ENCODE measurements at places on chromosomes 12 and 14.

DNA sequence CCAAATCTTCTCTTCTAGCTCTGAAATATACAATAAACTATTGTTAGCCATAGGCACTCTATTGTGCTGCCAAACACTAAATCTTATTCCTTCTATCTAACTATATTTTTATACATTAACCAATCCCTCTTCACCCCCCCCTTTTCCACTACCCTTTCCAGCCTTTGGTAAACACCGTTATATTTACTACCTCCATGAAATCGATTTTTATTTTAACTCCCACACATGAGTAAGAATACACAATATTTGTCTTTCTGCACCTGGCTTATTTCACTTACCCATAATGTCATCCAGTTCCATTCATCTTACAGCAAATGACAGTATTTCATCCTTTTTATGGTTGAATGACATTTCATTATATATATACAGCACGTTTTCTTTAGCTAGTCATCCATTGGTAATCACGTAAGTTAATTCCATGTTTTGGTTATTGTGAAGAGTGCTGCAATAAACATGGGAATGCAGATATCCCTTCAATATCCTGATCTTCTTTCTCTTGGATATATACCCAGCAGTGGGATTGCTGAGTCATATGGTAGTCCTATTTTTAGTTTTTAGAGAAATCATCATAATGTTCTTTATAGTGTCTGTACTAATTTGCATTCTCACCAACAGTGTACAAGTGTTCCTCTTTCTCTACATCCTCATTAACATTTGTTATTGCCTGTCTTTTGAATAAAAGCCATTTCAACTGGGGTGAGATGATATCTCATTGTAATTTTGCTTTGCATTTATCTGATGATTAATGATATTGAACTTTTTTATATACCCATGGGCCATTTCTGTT, 34.2 kb upstream of the PLBD1 start:
- no peaks in the 10 kb centered on the region for H3K36me3 ChIP-seq
- no peaks in the 10 kb centered on the region for H3K4me1 ChIP-seq
- no peaks in the 10 kb centered on the region for H3K27me3 ChIP-seq
- no peak overlapping the region for H3K27ac ChIP-seq
- DNase-seq = no peak
- no peak overlapping the region for H3K4me3 ChIP-seq

GRCh38 chr12:116774020-116774419, 35.9 kb downstream of the RNFT2 start:
- no peaks in the 10 kb centered on the region for H3K27me3 ChIP-seq
- no peak overlapping the region for H3K4me3 ChIP-seq
- no peak for DNase-seq

DNA sequence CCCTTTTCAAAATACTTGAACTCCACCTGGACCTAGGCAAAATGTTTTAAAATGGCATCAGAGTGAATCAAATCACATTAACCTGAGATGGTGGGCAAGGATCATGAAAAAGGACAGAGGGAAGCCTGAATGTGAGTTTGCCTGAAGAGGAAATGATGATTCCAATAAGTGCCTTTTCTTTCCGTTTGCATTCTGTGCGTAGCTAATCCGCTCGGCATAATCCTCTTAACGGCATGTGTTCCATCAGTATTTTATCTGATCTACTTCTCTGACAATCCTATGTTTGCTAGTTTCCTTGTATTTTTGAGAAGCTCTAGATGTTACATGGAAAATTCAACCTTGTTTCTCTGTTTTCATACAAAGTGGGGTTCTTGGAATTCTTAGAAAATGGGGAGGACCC, 354.6 kb downstream of the NRXN3 start:
- no peak for DNase-seq
- H3K36me3 ChIP-seq = no peaks in the 10 kb centered on the region
- no peak overlapping the region for H3K4me3 ChIP-seq
- H3K27me3 ChIP-seq = no peaks in the 10 kb centered on the region
- no peak overlapping the region for H3K27ac ChIP-seq
- no peaks in the 10 kb centered on the region for H3K4me1 ChIP-seq

GRCh38 chr12:57027805-57028153, 11.4 kb upstream of the TAC3 start:
- DNase-seq = no peak
- no peak overlapping the region for H3K27ac ChIP-seq
- H3K36me3 ChIP-seq = no peaks in the 10 kb centered on the region
- no peaks in the 10 kb centered on the region for H3K27me3 ChIP-seq

DNA sequence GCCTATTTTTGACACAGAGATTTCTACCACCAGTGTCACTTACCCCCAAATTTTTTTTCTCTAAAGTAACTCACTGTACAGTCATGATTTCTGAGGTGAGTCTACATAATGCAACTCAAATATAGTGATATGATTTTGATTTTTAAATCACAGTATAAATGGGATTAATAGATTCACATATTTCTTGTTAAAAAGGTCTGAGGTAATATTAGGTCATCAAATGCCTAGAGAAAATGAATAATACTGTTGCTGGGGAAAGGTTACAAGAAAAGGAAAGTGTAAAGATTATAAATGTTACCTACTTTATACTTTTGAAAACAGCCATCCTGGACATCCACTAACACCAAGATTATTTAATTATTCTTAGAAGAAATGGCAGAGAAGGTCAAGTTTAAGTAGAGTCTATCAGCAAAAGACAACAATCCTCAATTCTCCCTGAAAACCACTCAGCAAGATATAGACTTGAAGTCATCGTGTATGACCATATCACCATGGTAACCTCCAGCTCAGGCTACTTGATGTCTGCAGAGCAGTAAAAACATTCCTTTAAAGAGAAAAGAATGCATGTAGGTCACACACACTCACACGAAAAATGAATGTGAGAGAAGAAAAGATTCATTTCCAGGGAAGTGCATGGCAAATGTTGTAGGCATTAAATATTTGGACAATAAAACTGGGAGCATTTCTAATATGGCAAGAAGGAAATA, 58.7 kb downstream of the CCDC59 start:
- H3K27ac ChIP-seq = no peak overlapping the region
- H3K36me3 ChIP-seq = no peaks in the 10 kb centered on the region

- H3K4me1 ChIP-seq = no peaks in the 10 kb centered on the region
- no peaks in the 10 kb centered on the region for H3K36me3 ChIP-seq
- no peak for DNase-seq
These were observed 11.5 kb downstream of the ALG10 start for GRCh38 chr12:34033628-34034296.

DNA sequence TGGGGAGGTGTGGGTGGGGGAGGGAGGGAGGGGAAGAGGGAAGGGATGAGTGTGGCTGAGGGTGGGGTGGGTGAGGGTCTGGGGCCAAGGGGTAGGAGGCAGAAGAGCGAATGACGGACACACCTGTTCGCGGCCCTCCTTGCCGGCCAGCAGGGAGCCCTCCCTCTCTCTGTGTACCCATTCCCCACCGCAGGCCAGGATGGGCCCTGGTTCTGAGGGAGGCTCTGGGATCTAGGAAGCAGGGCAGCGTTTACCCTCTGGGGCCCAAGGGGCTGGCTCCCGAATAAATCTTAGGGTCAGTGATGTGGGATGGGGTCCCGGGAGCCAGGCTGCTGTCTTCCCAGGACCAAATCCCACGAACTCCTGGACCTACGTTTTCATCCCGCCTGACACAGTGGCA, 46.0 kb upstream of the ESRRB start:
- H3K4me3 ChIP-seq = no peak overlapping the region
- no peak for DNase-seq
- no peaks in the 10 kb centered on the region for H3K27me3 ChIP-seq
- H3K27ac ChIP-seq = no peak overlapping the region

GRCh38 chr12:3149515-3150307, 72.5 kb downstream of the TSPAN9 start:
- no peak overlapping the region for H3K27ac ChIP-seq
- no peak overlapping the region for H3K4me3 ChIP-seq
- no peaks in the 10 kb centered on the region for H3K27me3 ChIP-seq
- H3K4me1 ChIP-seq = peaks cover 57% of the 10 kb centered on the region
- no peak for DNase-seq
- no peaks in the 10 kb centered on the region for H3K36me3 ChIP-seq

DNA sequence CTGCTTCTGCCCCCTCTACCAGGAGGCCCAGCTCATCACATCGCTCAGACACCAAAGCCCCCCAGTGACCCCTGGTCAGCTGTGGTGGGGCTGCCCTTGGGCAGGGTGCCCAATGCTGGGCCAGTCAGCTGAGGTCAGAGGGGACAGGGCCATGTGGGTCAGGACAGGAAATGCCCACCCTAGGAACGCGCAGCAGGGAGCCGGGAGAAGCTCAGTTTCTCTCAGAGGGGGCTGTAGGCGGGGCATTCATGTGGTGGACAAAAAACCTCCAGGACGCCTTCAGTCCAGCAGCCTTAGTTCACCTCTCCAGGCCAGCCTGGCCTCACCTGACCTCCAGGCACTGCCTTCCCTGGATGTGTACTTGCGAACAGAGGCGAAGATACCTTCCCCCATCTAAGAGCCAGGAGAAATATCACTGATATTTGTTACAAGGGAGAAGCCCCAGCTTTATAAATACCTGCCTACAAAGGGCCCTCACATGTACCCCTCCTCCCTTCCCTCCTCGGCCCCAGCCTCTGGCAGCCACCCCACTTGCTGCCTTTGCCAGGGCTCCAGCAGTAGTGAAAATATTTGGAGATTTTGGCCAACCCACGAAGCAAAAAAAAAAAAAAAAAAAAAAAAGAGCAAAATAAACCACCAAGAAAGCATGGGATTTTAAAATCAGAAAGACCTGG, 41.9 kb upstream of the PLEKHG6 start:
- H3K4me3 ChIP-seq = no peak overlapping the region
- H3K36me3 ChIP-seq = no peaks in the 10 kb centered on the region
- H3K4me1 ChIP-seq = peaks cover 19% of the 10 kb centered on the region
- DNase-seq = no peak
- no peaks in the 10 kb centered on the region for H3K27me3 ChIP-seq
- no peak overlapping the region for H3K27ac ChIP-seq

DNA sequence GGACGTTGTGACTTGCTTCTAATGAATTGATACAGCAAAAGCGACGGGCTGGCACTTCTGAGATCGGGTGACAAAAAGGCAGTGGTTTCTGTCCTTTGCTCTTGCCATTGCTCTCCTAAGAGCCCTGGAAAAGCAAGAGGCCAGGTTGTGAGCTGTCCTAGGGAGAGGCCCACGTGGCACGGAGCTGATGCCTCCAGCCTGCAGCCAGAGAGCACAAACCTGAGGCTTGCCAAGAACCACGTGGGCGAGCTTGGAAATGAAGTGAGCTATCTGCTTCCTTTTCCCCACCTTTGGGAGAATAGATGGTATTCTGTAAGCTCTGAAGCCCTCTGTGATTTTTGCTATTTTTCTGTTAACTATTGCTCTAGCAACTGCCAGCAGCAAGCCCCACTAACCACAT, 26.4 kb upstream of the NOS1 start:
- H3K27ac ChIP-seq = no peak overlapping the region
- no peaks in the 10 kb centered on the region for H3K4me1 ChIP-seq
- no peaks in the 10 kb centered on the region for H3K27me3 ChIP-seq
- no peak for DNase-seq

- peaks cover 12% of the 10 kb centered on the region for H3K4me1 ChIP-seq
- no peak for DNase-seq
- H3K27ac ChIP-seq = no peak overlapping the region
- H3K27me3 ChIP-seq = no peaks in the 10 kb centered on the region
- H3K36me3 ChIP-seq = no peaks in the 10 kb centered on the region
These were observed 7.2 kb upstream of the CCDC197 start for GRCh38 chr14:93989939-93990338.

- no peak for DNase-seq
- H3K4me3 ChIP-seq = peak overlapping the region; percentile 85
- H3K36me3 ChIP-seq = no peaks in the 10 kb centered on the region
- H3K27me3 ChIP-seq = no peaks in the 10 kb centered on the region
- peak overlapping the region; percentile 97 for H3K27ac ChIP-seq
These were observed 521 bp downstream of the MAP4K5 start for GRCh38 chr14:50531595-50532501.

GRCh38 chr12:127008755-127009403, 1258.1 kb upstream of the TMEM132C start:
- no peak overlapping the region for H3K27ac ChIP-seq
- H3K4me1 ChIP-seq = no peaks in the 10 kb centered on the region
- no peak for DNase-seq
- no peak overlapping the region for H3K4me3 ChIP-seq
- H3K27me3 ChIP-seq = no peaks in the 10 kb centered on the region

DNA sequence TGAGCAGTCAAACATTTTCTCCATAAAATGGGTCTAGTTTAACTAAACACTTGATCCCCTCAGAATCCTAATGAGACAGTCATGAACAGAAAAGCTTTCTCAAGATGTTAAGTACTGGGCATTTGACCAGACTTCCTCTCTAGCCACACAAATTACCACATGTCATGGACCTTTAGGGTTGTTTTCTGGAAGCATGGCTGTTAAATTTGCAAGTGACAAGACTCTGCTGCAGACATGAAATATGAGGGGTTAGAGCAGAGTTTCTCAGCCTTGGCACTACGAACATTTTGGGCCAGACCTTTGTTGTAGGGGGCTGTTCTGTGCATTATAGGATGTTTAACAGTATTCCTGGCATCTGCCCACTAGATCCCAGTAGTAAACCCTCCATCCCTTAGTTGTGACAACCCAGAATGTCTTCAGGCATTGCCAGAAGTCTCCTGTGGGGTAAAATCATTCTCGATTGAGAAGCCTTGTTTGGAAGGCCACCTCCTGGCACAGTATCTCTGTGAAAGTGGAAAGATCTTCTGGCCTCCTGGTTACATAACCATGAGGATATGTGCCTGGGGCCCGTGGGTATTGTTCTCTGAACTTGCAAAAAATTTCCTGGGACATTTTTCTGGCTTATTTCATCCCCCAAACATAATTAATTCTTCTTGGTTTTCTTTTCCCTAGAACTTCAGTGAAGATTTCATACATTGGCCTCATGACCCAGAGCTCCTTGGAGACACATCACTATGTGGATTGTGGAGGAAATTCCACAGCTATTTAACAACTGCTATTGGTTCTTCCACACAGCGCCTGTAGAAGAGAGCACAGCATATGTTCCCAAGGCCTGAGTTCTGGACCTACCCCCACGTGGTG, 4.3 kb downstream of the TMEM106C start:
- H3K4me1 ChIP-seq = no peaks in the 10 kb centered on the region
- H3K27ac ChIP-seq = no peak overlapping the region

DNA sequence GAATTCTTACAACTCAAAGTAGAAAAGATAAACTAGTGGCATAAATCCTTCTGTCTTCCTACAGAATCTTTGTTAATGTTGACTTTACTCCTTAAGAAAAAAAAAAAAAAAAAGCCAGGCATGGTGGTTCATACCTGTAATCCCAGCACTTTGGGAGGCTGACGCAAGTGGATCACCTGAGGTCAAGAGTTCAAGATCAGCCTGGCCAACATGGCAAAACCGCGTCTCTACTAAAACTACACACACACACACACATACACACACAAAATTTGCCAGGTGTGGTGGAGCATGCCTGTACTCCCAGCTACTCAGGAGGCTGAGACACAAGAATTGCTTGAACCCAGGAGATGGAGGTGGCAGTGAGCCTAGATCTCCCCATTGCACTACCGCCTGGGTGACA, 17.7 kb upstream of the SPTSSA start:
- no peak overlapping the region for H3K4me3 ChIP-seq
- H3K4me1 ChIP-seq = no peaks in the 10 kb centered on the region
- no peak overlapping the region for H3K27ac ChIP-seq
- H3K27me3 ChIP-seq = no peaks in the 10 kb centered on the region
- DNase-seq = no peak

- H3K27ac ChIP-seq = peak overlapping the region; percentile 10
- no peak overlapping the region for H3K4me3 ChIP-seq
- no peaks in the 10 kb centered on the region for H3K27me3 ChIP-seq
- H3K36me3 ChIP-seq = no peaks in the 10 kb centered on the region
- DNase-seq = no peak
- H3K4me1 ChIP-seq = no peaks in the 10 kb centered on the region
These were observed 24.2 kb upstream of the HIF1A start for GRCh38 chr14:61671082-61671481.

- no peaks in the 10 kb centered on the region for H3K27me3 ChIP-seq
- H3K4me1 ChIP-seq = no peaks in the 10 kb centered on the region
- H3K27ac ChIP-seq = no peak overlapping the region
- DNase-seq = peak; percentile 58
These were observed 7.8 kb upstream of the CACNA2D4 start for GRCh38 chr12:1926251-1926657.
